NCI-H526 (cell line): ENCODE measurements at places on chromosomes 11 and 22.
A peak's percentile ranks its signal among the peaks of the same experiment; 100 is the strongest.

GRCh38 chr11:114263513-114264170, 32.6 kb upstream of the NNMT start:
- no peak for DNase-seq

GRCh38 chr11:134398079-134398444, 14.0 kb downstream of the B3GAT1 start:
- DNase-seq = no peak

DNA sequence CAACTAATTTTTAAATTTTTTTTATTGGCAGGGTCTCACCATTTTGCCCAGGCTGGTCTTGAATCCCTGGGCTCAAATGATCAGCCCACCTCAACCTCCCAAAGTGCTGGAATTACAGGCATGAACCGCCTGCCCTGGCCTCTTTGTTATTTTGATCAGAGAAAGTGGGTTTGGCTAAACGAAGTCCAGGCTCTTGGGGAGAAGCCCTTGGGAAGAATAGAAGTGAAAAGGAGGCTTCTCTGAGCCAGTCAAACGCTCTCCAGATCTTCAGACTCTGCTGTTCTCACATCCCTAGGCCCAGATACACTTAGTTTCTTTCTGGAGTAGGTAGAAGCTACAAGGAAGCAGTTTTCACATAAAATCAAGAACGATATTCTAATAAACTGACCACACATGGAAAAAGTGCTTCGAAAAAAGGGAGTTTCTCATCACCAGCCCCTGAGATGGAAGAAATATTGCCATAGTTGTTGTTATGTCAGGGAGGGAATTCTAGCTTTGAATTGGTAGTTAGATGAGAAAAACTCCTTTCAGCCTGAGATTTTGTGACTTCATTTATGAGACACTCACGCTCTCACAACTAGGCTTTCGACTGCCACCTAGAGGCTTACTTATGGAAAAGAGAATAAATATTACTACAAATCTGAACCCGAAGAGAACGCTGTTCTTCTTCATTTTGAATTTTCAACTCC, 41.7 kb upstream of the AQP11 start:
- DNase-seq = peak; percentile 84

DNA sequence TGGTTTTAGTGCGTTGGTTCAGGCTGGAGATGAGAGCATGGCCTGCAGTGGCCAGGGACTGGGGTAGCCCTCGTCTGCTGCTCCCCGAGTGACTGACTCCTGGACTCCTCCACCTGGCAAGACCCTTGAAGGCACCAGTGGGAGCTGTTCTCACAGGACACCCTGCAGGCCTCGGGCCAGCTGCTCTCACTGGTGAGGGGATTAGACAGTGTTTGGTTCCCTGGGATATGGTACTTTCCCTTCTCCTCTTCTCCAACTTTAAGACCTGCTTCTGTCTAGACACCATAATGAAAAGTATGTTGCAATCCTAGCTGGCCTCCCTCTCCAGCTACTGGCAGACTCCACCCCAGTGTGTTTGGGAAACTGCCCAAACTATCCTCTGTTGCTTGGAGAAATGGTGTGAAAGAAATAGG, 168.8 kb upstream of the CADM1 start:
- no peak for DNase-seq

DNA sequence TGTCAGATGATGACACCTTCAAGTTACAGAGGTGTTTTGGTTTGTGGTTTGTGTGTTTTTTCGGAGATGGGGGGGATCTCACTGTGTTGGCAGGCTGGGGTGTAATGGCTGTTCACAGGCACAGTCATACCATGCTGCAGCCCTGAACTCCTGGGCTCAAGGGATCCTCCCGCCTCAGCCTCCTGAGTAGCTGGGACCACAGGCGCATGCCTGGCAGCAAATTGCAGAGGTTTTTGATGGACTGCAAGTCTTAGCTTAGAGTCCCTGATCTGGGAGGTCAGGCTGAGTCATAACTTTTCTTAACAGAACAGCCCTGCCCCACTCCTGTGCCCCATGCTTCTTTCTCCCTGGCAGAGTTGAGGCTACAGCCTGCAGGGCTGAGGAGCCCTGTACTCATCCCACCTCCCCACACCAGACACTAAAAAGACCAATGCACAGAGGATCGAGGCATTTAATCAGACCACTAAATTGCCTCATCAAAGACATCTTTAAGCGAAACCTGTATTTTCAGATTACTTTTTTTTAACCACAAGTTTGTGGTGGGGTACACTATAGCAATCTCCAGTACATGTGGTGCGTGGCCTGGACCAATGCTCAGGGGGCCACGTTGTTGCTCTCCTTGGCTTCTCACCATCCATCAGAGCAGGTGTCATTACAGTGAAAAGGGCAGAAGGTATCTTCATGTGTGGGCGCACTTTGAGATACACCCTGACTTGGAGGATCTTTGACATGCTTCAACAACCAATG, 17.1 kb upstream of the ADORA2A start:
- no peak for DNase-seq

DNA sequence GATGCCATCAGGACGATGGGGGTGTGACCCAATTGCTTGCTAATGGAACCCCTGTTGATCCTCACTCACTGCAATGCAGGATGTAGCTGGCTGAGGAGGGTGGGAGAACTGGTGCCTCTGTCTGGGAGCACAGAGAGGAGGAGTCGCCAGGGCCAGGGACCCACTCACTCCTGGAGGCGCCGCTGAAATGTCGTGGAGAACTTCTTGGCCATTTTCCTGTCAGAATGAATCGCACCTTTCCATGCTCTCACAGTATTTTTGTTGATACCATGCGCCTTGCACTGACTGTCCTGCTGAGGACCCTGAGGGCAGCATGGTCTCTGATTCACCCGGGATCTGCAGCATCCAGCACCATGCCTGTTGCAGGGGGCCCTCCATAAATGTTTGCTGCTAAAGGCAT, 211.4 kb downstream of the DSCAML1 start:
- no peak for DNase-seq

- no peak for DNase-seq
These were observed 435.0 kb upstream of the CADM1 start for GRCh38 chr11:115939104-115939730.

GRCh38 chr11:86365546-86365945, 9.1 kb upstream of the CCDC81 start:
- DNase-seq = no peak

GRCh38 chr11:130872102-130872501, 44.2 kb downstream of the SNX19 start:
- DNase-seq = no peak

- DNase-seq = no peak
These were observed 37.0 kb downstream of the GAB2 start for GRCh38 chr11:78380615-78381051.

DNA sequence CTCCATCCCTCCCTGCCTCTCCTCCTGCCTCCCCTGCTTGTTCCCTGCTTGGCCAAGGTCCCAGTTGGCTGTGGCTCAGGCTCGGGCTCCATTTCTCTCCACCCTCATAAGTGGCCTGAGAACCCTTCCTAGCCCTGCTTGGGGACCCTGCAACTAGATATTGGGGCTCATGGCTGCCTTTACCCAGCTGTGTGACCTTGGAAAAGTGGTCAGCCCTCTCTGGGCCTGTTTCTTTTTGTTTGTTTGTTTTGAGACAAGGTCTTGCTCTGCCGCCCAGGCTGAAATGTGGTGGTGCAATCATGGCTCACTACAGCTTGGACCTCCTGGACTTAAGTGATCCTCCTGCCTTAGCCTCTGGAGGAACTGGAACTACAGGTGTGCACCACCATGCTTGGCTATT, 20.3 kb upstream of the CABP2 start:
- DNase-seq = no peak

DNA sequence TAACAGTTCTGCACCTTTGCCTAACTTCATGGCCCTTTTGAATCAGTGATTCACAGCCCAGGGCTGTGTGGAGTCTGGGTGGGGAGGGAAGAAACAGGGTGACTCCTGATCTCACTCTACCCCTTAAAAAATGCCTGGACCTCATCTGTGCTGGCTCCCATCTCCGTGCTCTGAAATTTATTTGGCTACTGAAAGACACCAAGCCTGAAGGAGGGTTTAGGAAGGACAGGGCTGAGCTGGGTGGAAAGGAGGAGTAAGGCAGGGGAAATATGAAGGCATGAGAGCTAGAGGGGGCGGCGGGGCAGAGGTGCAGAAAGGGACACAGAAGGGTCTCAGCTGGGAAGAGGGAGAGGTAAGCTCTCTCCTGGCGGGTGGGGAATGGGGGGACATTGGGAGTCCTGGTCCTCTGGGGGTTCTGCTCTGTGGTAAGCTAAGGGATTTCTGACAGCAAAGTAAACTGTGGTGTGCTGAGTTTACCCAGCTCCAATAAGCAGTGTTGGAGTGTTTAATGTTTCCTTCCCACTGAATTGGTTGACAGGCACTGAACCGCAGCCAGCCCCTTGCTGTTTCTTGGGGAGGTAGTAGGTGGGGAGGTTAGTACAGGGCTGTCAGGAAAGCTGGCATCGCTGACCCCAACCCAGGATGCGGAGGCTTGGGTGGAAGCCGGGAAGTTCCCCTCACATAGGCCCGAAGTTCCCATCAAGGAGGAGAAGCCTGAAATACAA, 71.1 kb downstream of the RPUSD4 start:
- no peak for DNase-seq

DNA sequence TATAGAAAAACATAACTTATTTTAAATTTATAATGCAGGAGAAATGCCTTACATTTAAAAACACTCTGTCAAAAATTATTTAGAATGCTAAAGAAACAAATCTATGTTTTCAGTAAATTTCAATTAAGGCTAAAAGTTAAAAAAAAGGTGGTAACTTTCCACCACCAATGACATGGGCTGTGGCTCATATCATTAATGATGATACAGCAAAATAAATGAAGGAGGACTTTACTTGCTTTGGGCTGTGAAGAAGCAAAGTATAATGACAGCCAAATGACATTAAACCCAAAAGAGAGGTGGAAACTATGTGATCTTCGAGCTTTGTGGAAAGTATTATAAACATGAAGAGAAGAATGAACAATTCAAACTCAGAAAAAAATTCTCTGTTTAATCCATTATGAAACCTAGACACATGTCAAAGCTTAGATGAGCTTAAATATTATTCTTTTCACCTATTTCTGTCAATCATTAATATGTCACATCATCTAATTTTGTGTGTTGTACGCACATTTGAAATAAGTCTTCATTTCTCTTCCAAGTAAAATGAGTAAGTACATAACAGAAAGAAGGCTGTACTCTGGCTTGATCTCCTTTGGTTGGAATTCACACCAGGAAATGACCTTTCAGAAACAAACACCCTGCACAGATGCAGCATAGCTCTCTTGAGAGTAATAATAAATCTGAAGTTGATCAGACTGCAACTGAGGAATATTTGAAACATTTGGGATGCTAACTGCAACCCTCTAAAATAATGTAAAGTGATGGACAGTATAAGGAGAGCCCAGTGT, 265.8 kb downstream of the TTC28 start:
- no peak for DNase-seq

GRCh38 chr11:114724916-114725524, 46.7 kb downstream of the NXPE2 start:
- DNase-seq = no peak

DNA sequence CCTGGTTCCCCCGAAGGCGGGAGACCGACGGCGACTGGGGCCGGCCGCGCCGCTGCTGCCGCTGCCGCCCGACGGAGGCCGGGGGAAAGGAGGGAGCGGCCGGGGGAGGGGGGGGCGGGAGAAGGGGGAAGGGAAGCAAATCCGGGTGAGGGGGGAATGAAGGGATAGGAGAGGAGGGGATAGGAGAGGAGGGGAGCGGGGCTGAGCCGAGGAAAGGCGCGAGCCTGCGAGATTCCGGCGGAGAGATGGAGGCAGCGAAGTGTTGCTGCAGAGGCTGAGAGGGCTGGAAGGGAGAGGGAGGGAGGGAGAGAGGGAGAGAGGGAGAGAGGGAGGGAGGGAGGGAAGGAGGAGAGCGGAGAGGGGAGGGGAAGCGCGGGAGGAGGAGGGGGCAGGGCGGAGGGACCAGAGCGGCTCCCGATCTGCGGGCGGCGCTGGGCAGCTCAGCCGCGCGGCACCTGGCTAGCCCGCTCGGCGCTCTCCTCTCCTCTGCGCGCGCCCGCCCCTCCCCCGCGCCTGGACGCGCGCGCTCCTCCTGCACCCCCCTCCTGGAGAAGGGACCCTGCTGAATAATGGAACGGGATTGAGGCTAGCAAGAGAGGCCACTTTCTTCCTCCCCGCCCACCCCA, 52.3 kb downstream of the SLC22A12 start:
- peak; percentile 47 for DNase-seq

DNA sequence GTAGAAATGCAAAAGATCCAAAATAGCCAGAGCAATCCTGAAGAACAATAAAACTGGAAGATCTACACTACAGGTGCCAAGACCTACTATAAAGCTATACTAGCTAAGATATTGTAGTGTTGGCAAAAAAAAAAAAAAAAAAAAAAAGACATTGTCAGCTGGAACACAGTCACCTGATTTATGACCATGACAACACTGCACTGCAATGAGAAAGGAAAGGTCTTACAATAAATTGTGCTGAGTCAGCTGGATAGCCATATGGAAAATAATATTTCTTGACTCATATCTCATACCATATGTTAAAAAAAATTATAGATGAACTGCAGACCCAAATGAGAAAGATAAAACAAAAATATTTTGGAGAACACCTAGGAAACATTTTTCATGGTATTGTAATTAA, 3.1 kb upstream of the PANX3 start:
- no peak for DNase-seq

DNA sequence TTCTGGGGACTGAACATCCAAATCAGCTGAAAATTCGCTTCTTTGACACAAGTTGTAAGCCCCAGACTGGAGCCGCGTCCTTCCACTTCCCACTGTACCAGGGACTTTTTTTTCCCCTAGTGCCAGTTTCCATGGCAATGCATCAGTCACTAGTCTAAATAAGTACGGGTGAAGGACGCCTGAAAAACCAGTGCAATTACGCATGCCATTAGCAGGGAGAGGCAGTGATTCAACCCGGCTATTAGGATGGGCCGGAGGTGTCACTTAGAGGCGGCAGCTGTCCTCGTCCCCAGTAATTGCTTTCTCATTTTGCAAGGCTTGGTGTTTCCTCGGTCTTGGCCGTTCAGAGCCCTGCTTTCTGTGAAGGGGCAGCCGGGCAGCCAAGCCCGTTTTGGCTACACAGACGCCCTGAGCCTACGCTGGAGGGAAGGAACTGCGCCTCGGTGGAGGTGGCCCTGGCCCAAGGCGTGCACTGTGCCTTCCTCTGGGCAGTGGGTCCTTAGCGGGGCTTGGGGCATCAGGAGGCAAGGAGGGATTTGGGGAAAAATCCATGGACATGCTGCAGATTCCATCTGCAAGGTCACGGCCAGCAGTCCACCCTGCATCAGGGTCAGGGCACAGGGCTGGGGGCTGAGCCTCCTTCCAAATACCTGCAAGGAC, 319.7 kb downstream of the CTTN start:
- no peak for DNase-seq
